ENCODE measurements at places on chromosomes 5 and 9.

DNA sequence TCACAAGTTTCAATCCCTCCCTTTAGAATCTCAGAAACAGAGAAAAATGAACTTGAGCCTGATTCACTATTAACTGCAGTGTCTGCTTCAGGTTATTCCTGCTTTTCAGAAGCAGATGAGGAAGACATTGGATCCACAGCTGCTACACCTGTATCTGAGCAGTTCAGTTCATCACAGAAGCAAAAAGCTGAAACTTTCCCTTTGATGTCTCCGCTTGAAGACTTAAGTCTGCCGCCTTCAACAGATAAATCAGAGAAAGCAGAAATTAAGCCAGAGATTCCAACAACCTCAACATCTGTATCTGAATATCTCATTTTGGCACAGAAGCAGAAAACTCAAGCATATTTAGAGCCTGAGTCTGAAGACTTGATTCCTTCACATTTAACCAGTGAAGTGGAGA lies 42.1 kb downstream of the CMYA5 start:
- DNase-seq, result no peak

GRCh38 chr5:127957183-127957582 lies 126.4 kb upstream of the SLC12A2 start:
- DNase-seq, result no peak

GRCh38 chr5:41519801-41520200 lies 9.4 kb upstream of the PLCXD3 start:
- DNase-seq, result no peak

GRCh38 chr5:16467363-16468219 lies 2.0 kb upstream of the ZNF622 start:
- no peak for DNase-seq

GRCh38 chr5:82720213-82721086 lies 356.7 kb downstream of the TMEM167A start:
- DNase-seq, result no peak

GRCh38 chr5:134001938-134002731 lies 2.6 kb downstream of the VDAC1 start:
- no peak for DNase-seq

Measured in CD8-positive, alpha-beta T cell (primary cell).